ENCODE measurements at places on chromosomes 12 and 14.

DNA sequence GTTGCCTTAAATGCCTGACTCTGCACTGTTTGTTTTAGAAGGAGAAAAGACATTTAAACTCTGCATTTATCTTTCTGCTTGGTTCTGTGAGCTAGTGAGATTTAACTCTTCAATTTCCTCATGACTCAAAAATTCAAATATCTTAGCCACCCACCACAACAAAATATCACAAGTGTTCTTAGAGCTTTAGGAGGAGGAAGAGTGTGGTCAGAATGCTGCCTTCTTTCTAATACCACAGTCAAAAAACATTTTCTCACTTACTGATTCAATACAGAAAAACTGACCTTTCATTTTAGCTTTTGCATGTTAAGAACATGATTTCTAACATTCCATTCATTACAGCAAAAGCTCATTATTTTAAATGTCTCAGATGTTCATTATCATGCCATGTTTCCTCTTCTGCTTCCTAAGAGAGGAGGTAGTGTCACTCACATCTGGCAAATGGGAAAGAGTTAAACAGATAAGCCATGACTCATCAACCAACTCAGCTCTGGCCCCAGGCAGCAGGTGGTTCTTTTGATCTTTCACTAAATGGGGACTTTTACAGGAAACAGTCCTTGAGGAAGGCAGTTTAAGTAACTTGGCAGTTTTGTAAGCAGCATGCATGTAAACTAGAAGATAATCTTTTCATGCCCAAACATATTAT is 56.4 kb upstream of the RNU6-8 start:
- no peak for DNase-seq

- DNase-seq: no peak
Observed at GRCh38 chr14:28762303-28762954, 4.2 kb upstream of the FOXG1 start.

DNA sequence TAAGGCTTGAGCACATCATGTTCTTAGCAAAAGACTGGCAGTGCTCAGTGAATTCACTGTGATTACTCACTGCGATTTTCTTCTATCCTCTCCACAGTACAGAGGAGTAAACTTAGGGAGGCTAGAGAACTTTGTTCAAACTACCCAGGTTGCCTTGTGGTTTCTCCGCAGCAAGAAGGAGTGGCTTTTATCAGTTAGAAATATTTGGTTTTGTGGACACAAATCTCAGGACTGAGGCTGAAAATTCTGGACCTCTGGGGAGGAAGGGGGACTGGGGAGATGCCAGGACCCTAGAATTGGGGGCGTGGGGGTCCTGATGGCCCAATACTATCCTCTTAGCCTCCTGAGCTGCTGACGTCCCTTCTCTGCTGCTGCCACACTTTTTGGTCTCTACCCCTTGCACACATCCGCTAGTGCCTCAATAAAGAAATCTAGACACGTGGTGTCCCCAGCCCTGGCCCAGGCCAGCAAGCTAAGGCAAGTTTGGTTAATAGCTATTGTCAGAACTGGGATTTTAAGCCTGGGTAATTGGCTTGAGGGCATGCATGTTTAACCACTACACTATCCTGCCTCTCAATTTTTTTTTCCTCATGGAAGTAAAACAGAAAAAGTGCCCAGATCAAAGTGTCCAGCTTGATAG is 842 bp downstream of the OAS2 start:
- DNase-seq: peak; percentile 24

DNA sequence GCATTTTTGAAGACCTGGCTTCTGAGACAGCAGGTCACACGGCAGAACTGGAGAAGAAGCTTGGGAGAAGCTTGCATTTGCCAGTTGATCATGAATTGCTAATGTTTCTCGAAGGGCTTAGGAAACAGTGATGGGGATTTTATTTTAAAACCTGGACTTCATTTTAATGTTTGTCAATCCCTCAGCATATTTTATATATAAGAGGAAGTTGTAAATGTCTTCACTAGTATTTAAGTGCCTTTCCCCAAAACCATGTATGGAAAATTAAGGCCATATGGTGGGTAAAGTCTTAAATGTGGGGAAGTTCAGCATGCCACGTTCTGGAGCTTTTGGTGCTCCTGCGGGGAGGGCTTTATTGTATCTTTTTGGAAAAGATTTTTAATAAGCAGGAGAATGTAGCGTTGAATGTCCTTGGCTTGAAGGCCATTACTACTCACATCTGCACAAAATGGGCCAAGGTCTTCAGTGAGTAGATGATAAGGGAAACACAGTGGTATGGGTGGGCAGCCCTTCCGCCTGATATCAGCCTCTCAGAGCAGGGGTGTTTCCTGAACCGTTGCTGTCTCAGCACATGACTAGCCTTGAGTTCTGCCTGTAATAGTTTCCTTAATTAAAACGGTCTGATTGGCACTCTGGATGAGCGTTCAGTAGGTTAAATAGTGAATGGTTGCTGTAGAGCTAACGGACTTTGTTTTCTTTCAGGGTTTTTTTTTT is 511.4 kb downstream of the PCNX1 start:
- peak; percentile 55 for DNase-seq

DNA sequence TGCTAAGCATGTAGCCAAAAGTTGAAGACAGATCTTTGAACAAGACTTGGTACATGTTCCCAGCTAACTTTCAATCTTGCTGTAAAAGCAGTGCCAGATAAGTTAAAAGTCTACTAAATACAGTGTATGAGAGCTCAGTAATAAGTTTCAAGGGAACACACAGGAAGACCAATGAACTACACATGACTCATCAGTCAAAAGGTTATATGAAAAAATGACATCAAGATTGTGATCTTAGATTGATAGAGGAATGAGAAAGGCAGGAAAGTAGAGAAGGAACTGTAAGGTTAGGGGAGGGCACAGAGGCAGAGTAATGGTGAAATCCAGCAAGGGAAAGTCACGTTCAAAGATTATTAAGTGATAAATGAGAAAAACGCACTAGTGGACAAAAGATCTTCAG is 249.9 kb upstream of the FLRT2 start:
- DNase-seq: no peak
